ENCODE measurements at places on chromosomes 16 and 17. TPM values are rescaled to one million over a fixed set of nuclear protein-coding genes. Genes with fewer than 3 reads are reported as not detected.

DNA sequence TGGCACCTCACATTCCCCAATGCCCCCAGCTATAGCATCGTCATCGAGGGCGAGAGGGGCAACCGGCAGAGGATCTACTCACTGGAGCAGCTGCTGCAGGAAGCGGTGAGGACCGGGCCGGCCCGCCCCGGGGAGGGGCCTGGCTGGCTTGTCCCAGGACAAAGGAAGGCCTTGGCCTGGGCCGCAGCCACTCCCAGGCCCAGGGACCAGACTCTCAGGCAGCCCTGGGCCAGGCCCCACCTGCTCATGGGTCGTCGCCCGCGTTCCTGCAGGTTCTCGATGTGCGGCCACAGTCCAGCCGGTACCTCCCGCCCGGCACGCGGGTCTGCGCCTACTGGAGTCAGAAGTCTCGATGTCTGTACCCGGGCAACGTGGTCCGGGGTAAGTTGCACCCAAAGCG is 53.4 kb downstream of the ACTG1 start:
- no peak for DNase-seq

DNA sequence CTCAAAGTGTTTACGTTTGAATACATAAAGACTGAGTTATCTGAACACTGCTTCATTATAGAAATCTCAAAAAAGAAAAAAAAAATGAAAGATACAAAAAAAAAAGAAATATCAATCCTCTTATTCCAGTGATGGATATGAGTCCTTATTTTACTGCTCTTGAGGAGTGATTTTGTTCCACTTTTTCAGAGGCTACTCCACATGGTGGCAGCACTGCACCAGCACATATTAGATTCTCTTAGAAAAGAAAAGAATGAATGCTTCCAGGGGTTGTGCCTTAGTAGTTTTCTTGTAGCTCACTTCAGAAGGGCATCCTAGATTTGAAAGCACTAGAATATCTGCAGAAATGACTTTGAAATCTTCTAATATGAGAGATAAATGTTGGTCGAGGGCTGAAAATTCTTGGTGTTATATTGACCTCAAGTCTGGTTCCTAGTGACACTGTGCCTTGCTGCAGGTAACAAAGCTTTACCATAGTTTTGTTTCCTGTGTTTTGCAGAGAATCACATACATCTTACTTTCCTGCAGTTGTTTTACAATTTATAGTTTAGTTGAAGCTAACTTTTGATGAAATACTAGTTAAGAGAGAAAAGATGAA is 25.9 kb downstream of the AP2B1 start:
- DNase-seq: no peak

DNA sequence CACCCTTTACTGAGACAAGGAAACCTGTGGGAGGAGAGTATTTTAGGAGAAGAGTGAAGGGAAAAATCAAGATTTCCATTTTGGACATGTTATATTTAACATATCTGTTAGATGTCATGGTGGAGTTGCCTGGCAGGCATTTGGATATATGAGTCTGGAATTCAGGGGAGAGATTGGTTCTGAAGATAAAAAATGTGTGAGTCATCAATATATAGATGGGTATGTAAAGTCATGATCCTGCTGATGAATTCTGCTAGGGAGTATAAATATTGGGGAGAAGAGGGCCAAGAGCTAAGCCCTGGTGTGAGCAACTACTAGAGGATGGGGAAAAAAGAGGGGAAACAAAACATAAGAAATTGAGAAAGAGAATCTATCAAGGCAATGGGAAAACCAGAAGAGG is 151.3 kb upstream of the SOX9 start:
- no peak for DNase-seq

Gene VASN
- total RNA-seq: 19.0 TPM
